Stimulated activated CD4-positive, alpha-beta T cell treated with anti-CD3 and anti-CD28 coated beads, TNF-alpha, amount 100 ng/mL, for 1 hour (primary cell): ENCODE measurements at places on chromosomes 2 and 18.

- DNase-seq = no peak
Measured at GRCh38 chr2:196318517-196319377, 147.4 kb upstream of the STK17B start.

GRCh38 chr2:178105566-178105965 lies 6.7 kb upstream of the RBM45 start:
- no peak for DNase-seq

- no peak for DNase-seq
Measured at GRCh38 chr2:146659976-146660375, 1184.9 kb upstream of the ACVR2A start.

DNA sequence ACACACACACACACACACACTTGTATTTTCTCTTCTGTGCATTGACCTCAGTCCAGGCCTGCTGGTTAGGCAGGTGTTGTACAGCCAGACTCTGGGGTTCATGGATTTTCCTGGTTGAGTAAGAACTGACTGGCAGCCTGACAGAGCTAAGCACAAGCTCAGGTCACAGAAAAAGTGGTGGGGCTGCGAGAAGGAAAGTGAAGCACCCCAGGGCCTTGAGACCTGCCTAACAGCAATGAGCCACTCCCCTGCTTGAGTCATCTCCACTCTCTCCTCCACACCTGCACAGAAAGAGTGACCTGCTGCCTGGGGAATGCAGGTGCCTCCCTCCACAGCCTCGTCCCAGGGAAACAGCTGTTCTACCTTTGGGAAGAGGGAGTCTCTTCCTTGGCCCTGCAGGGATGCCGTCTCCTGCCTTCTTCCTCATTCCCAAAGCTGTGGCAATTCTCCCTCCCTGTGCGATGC lies 91.4 kb upstream of the LGALSL start:
- DNase-seq = no peak

GRCh38 chr18:58223717-58224424 lies 179.8 kb downstream of the NEDD4L start:
- DNase-seq = no peak

DNA sequence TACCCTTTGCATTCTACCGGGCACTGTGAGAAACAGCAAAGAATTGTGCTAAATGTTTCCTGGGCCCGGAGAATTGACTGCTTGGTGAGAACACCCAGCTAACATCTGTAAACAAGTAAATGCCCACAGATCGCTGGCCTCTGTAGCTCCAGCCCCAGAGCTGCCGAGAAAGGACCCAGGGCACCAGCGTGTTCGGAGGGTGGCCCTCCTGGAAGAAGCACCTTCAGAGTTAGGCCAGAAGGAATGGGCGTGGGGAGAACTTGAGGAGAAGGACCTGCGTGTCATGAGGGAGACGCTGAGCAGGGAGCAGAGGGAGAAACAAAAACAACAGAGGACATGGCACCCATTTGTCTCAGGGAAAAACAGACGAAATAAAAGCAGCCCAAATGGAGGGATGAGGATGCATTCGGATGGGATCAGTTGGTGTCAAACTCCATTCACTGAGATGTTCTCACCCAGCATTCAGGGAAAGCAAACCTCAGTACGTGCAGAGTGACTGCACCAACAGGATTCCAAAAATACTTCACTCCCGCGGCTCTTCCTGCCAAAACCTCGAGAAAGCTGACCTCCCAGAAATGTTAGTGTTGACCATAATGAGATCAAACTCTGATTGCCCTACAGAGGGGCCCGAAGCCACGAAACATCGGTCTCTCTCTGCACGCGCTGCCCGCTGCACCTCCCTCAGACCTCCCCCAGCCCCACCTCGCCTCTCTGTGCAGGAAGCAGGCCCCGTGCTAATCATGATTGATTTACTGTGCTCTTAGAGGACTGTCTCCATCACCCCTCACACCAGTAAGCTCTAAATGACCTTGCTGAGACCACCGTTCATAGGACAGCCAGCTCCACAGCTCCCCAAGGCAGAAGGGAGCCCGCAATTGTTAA lies 376.3 kb upstream of the SALL3 start:
- no peak for DNase-seq

DNA sequence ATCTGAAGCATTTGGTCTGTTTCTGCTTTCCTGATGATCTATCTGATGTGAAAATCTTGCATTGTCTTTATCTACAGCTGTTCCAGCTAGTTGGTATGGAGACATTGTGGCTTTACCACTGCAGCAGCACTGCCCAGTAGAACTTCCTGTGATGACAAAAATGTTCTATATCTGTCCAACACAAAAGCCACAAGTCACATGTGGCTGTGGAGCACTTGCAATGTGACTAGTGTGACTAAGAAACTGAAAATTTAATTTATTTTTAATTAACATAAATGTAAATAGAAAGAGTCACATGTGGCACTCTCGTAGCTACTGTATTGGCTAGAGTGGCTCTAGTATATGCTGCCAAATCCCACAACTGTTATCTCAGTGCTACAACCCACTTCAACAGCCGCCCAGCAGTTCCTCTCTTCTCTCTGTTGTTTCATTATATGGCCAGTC lies 425.7 kb downstream of the SETBP1 start:
- no peak for DNase-seq

- DNase-seq = no peak
Measured at GRCh38 chr2:205932861-205933260, 153.1 kb downstream of the INO80D start.

GRCh38 chr2:135337071-135337470 lies 193.9 kb downstream of the ZRANB3 start:
- DNase-seq = no peak

GRCh38 chr2:203453858-203454451 lies 81.1 kb downstream of the RAPH1 start:
- no peak for DNase-seq

GRCh38 chr18:76444446-76445105 lies 50.5 kb downstream of the ZNF516 start:
- DNase-seq = no peak

GRCh38 chr2:48065096-48065495 lies 158.8 kb upstream of the FBXO11 start:
- DNase-seq = no peak

GRCh38 chr2:6580982-6581381 lies 284.7 kb downstream of the CMPK2 start:
- DNase-seq = no peak

DNA sequence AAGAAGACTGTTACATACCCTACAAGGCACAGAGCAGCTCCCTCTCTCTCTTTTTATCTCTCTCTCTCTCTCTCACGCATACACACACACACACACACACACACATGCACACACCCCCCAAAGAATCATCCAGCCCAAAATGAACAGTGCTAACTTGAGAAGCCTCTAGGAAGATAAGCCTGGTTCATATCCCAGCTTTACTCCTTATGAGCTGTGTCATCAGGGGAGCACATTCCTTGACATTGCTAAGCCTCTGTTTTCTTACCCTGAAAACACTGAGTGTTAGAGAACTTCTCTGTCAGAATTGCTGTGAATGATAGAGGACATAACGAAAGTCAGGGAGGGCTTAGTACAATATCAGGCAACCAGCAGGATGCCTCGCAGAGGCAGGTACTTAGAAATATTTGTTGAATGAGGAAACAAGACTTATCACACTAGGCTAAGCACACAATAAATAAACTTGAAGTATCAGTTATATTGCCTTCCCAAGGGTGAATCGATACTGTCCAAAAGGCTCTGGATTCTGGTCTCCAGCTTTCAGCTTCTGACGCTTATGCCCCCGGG lies 725.6 kb upstream of the ID2 start:
- DNase-seq = no peak

DNA sequence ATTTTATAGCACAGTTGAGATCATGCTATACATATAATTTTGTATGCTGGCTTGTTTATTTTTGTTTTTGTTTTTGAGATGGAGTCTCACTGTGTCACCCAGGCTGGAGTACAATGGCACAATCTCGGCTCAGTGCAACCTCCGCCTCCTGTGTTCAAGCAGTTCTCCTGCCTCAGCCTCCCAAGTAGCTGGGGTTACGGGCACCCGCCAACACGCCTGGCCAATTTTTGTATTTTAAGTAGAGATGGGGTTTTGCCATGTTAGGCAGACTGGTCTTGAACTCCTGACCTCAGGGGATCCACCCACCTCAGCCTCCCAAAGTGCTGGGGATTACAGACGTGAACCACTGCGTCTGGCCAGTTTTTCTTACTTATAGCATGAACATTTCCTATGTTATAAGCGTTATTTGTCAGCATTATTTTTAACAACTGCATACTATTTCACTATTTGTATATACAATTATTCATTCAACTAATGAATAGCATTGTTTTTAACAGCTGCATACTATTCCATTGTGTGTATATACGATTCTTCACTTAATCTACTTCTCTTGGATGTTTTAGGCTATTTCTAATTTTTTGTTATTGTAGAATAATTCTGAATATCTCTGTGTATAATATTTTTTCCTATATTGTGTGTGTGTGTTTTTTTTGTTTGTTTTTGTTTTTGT lies 3.5 kb downstream of the EHD3 start:
- no peak for DNase-seq

DNA sequence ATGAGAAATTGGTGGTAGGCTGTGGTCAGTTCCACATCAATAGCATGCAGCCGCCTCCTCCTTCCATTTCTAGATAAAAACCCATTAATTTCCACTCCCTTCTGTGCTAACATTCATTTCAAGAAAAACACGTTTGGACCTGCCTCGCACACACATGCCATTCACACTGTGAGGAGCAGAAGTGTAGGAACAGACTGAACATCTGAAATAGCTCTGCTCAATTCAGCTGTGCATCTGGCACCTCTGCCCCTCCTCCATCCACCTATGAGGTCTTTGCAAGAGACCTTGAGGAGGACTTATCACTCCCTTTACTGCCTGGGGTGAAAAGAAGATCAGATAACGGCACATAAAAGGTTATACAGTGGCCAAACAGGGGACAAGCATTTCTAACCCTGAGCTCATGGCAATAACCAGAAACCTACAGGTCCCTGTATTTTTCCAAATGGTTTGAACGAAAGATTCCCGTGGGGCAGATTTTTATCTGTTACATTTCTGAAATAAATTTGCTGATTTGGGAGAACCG lies 30.8 kb upstream of the LRP2 start:
- DNase-seq = no peak

DNA sequence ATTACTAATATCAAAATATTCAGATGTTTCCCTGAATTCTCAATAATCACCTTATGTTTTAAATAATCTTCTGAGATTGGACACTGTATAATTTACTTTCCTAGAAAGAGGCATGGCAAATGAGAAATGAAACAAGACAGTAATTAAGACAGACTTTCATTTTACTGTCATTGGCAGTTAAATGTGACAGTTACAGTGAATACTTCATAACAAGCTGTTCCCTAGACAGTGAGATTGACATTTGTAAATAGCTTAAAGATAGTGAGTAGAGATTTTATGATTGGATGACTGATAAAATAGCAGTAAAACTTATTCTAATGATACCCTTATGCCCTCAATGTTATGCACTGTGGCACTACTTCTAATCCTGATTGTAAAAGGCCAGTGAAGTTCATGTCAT lies 524.9 kb upstream of the TMEFF2 start:
- no peak for DNase-seq

DNA sequence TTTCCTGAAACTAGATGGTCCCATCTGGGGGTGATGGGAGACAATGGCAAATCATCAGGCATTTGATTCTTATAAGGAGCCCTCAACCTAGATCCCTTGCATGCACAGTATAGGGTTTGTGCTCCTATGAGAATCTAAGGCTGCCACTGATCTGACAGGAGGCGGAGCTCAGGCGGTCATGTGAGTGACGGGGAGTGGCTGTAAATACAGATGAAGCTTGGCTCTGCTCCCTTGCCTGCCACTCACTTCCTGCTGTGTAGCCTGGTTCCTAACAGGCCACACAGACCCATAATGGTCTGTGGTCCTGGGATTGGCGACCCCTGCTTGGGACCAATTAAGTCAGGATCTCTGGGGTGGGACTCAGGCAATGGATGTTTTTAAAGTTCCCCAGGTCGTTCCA lies 293.4 kb downstream of the ZNF521 start:
- DNase-seq = no peak

- no peak for DNase-seq
Measured at GRCh38 chr18:3329471-3329870, 67.5 kb downstream of the MYL12B start.

- no peak for DNase-seq
Measured at GRCh38 chr2:96602330-96602823, 35.7 kb downstream of the KANSL3 start.

GRCh38 chr2:239279508-239280295 lies 121.1 kb downstream of the HDAC4 start:
- DNase-seq = no peak

- DNase-seq = no peak
Measured at GRCh38 chr2:109497911-109498870, 115.6 kb downstream of the SEPTIN10 start.

DNA sequence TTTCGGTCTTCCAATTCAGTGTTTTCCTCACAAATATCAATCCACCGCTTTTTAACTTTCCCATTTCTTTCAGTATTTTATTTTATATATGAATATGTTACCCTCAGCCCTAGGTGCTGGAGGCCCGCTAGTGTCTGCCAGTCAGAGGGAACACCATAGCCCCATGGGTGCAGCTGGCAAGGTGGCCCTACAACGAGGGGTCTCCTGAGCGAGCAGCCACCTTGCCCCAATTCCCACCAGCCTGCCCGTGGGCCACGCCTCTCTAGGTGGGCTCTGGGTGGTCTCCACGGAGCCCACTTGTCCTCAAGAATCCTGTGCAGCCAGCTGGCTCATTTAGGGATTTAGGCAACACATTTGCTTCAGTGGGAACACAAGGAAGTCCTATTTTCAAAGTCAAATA lies 72.5 kb upstream of the RGPD5 start:
- DNase-seq = no peak

- no peak for DNase-seq
Measured at GRCh38 chr2:105961599-105962146, 217.0 kb downstream of the NCK2 start.

DNA sequence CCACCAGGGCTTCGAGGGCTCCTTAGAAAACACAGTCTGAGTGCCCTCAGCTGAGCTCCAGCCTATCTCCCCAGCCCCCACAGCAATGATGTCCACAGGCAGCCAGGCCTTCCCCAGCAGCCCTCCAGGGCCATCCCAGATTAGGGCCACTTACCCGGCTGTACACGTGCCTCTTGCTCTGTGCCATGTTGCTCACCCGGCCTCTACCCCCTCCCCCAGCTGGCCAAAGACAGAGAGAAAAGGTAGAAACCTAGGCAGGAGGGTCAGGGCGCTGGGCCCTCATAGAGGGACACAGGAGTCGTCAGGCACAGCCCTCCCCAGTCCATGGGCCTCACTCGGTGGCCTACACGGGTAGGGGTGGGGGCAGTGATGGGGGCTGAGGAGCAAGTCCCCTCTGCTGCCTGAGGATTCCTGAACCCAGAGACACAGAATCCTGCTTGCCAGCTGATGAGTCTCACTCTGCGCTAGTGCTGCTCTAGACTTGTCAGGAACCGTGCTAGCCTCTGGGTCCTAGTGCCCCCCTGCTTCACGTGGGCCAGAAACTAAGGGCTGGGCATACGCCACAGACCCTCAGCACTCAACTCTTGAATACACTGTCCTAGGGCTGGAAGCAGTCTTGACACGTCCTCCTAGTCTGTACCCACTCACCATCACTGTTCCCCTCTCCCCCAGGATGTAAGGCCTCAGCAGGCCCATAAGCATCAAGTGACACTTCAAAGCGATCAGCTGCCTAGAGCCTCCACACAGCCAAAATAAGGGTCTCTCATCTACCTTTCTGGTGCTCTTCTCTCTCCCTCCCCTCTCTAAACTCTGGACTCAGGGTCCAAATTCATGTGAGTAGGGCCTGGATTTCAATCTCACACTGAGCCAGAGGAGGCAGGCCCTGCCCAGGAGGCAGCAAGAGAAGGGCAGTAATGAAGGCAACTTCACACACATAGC lies at the start of gene DCTN1:
DCTN1 (minus strand) TSS at position 461 of the 939 bp plus-strand sequence; CDS start at position 187, 274 bp downstream.
- no peak for DNase-seq

- DNase-seq = no peak
Measured at GRCh38 chr2:41870265-41870585, 177.6 kb upstream of the PKDCC start.

GRCh38 chr2:174623106-174623637 lies 25.6 kb upstream of the WIPF1 start:
- no peak for DNase-seq
